Stimulated activated naive CD4-positive, alpha-beta T cell (primary cell): ENCODE measurements at places on chromosomes 7 and 10.

DNA sequence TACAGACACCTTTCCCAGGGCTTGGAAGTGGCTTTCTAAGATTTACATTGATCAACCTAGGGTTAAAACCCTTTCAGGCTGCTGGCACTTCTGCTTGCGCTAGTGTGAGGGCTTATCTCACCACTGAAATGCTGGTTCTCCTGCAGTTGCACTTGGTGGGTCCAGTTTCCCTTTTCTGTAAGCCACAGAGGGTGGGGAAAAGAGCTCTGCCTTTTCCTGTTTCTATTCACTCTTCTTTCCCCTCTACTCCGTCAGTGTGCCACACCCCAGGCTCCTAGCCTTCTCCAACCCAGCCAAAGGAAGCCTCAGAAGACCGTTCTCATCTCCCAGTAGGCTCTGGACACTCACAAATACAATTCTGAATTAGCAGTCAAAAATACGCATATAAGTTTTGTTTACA is 19.0 kb upstream of the CAPZA2 start:
- DNase-seq: no peak

DNA sequence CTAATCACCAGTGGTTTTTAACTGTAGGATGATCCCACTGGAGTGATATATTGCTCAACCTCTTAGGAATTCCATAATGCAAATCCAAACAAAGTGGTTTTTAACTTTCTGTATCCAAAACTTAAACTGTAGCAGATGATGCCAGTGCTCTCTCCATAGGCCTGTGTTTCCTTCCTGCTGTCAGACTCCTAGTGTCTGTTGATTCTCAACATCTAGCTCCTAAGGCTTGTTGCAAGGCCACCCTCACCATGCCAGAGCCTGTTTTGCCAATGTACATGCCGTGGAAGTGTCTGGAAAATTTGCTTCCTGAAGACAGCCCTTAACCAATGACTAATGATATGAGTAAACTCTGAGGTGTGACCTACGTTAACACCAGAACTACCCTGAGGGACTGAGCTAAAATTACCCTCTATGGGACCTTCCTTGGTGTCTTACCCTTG is 39.3 kb downstream of the C1GALT1 start:
- DNase-seq: no peak

DNA sequence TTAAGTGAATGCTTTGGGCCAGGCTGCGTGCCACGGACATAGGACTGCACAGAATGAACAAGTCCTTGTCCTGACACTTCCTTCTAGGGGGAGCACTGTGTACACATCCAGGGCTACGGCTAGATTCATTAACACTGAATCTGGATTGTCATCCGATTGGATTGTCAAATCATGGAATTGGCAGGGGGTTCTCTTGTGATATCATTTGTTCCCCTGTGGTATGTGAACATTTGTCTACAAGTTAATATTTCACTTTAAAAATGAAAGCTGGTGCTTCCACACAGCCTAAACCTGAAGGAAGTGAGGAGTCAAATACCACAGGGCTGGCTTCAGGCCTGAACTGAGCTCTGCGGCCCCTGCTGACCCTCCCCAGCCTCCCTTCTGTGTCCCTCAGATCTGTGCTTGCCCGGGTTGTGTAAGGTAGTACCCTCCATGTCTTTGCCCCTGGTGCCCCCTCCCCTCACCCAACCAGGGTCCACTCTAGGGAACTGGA is 75.6 kb downstream of the SNX10 start:
- DNase-seq: no peak

DNA sequence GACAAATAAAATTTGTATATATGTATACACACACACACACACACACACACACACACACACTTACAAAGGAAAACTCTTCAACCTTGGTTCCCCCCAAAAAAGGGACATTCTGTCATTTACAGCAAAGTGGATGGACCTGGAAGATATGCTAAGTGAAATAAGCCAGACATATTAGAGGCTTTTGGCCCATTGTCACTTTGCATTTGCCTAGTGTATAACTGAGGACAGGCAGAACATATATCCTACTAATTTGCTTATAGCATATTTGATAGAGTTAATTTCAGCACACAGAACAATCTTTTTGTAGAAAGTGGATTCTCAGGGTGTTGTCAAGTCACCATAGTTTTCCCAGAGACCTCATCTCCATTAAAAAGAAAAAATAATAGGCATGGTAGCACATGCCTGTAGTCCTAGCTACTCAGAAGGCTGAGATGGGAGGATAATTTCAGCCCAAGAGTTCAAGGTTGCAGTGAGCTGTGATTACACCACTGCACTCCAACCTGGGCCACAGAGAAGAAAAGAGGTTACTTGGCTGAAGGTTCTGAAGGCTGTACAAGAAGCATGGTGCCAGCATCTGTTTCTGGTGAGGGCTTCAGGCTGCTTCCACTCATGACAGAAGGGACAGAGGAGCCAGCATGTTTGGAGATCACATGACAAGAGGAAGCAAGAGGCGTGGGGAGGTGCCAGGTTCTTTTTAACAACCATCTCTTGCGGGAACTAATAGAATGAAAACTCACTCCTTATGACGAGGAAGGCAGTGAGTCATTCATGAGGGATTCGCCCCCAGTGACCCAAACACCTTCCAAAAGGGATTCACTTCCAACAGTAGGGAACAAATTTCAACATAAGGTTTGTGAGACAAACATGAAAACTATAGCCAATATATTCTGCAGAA is 135.6 kb downstream of the TMEM168 start:
- no peak for DNase-seq

DNA sequence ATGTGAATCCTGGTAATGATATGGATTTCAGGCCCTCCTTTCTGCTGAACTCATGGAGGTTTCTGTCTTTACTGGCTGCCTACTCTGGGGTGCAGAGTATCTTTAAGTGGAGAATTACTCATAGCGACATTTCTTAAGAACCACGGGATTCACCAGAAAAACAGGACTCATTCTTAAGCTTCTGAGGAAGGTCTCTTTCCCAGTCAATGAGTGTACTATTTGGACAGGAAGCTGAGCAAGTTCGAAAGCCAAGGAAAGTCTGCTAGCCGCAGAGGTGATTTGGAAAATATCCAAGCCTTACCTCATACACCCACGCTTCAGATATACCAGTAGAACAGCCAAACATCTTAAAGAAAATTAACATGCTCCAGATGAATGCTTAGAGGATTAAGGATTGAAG is 377.6 kb upstream of the MYO3A start:
- no peak for DNase-seq

- no peak for DNase-seq
Observed at GRCh38 chr7:23494009-23494408, 23.7 kb upstream of the IGF2BP3 start.

GRCh38 chr7:646951-647350 is 79.5 kb upstream of the DNAAF5 start:
- DNase-seq: no peak

DNA sequence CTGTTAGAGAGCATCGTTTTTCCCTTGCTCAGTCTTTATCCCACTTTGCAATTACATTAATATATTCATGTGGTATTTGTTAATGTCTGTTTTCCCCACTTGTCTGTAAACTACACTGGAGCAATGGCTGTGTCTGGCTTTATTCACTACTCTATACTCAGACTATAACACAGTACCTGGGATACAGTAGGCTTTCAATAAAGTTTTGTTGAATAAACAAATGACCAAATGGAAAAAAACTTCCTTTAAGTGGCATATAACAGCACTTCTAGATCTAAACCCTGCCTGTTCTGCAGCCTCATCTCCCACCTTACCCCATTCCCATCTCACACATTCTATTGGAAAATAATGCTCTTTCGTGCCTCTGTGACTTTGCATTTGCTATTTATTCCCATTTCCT is 57.3 kb upstream of the SPOCK2 start:
- DNase-seq: no peak

DNA sequence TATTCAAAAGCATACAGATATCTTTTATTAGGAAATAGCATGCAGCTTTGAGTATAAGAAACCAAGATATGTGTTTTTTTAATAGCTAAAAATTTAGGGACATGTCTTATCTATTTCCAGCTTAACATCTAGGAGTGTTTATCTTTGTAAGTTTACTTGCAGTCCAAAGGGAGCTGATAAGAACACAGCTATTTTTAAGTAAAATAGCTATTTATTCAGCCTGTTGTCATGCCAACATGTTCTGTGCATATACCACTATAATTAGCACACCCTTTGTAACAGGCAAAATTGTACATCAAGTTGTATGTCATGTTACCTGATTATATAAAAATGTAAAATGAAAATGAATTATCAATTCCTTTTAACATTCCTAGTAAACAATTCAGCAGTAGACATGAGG is 29.6 kb downstream of the FAM133B start:
- no peak for DNase-seq
